Cardiac muscle cell (in vitro differentiated cells and primary cell): ENCODE measurements at places on chromosomes 7 and 10. TPM values are rescaled to one million over a fixed set of nuclear protein-coding genes. Genes with fewer than 3 reads are reported as not detected.
A peak's percentile ranks its signal among the peaks of the same experiment; 100 is the strongest.

DNA sequence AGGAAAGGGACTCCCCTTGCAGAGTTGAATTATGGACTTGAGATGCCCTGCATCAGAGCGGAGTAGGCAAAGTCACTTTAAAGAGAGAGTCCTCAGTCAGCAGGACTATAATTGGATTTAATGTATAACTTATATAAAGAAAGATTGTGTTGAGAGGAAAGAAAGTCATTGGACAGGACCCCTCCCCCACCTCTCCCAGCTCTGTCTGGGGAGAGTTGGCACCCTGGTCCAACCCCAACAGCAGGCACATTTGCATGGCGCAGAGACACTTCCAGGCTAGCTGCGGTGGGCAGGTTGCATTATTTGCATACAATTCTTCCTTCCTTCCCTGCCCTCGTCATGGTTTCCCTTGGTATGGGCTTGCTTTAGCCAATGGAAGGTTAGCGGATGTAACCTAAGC lies 46.1 kb upstream of the NPTX2 start:
- no peak for DNase-seq

DNA sequence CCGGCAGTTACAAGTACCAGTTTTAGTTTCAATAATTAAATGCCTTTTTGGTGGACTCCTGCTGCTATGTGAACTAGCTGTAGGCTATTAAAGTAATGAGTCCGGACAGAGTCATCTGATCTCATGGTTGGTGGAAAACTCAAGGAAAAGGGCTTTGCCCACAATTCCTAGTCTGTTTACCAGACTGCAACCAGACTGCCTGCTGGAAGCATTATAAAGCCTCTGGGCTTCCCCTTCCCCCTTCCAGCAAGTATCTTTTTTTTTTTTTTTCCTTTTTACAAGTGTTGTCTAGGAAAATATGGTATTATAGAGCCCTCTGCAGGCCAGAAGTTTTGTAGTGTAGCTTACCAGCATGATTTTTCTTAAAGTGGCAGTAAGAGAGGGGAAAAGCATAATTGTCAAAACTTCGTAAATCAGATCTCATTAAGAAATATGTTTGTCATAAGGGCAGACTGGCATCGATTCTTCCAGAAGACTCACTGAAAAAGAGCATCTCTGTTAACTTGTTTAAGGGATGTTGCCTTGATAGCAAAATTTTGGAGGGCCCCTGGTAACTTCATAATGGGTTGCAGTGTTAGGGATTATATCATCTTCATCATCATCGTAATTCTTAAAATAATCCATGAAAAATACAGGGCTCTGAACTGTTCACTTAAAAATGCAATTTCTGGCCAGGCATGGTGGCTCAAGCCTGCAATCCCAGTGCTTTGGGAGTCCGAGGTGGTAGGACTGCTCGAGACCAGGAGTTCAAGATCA lies 181.3 kb downstream of the TAX1BP1 start:
- DNase-seq: peak; percentile 89

GRCh38 chr7:46387646-46388045 lies 466.6 kb upstream of the IGFBP3 start:
- DNase-seq: no peak

GRCh38 chr10:99754670-99755069 lies 22.6 kb downstream of the CUTC start:
- no peak for DNase-seq

DNA sequence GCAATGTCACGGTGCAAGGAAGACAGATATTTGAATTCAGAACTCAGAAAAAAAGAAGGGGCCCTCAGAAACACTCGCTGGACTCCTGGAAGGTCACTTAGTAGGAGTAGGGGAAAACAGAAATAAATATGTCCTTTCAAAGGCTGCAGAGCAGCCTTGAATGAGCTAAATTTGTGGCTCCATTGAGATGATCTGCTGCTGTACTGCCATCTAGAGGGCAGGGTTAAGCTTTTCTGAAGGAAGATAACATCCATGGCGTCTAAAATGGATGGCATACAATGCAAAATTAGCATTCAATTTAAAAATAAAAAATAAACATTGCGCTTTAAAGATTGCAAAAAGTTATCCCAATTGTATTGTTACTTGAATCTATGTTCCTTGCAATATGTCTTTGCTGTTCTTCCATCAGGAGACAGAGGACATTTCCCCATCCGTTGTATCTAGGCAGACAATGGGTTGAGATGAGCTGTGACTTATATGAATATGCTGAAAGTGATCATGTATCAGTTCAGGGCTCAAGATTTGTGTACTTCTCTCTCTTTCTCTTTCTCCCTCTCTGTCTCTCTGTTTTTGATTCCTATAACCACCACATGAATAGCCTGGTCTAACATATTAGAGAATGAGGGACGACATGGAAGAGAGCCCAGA lies 642.2 kb downstream of the SH2D4B start:
- DNase-seq: peak; percentile 28

DNA sequence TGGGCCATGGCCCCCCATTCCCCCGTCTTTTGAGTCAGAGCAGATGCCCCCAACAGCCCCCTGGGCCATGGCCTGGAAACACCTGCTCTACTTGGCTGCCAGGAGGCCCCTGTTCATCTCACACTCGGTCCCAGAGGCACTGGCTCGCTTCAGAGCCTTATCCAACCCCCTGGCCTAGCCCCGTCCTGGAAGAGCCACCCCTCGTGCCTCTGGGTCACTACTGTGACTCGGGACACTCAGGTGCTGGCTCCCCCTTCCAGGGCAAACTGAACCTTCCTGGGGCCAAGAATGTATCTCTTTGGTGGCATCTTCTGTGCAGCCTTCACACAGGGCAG lies 7.0 kb downstream of the POLR2J start:
- DNase-seq: no peak

- peak; percentile 55 for DNase-seq
Observed at GRCh38 chr7:2651336-2651735, 19.6 kb downstream of the TTYH3 start.

DNA sequence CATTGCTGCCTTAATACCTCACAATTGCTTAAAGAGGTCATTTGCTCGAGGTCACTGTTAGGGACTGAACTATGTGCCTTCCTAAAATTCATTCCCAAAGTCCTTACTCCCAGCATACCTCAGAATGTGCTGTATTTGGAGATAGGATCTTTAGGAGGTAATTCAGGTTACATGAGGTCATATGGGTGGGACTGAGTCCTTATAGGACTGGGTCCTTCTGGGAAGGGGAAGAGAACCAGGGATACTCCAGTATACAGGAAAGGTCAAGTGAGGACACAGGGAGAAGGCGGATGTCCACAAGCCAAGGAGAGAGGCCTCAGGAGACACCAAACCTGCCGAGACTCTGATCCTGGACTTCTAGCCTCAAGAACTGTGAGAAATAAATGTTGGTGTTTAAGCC lies 253.3 kb downstream of the PRPF18 start:
- DNase-seq: no peak

- no peak for DNase-seq
Observed at GRCh38 chr7:157430721-157431120, 93.9 kb downstream of the DNAJB6 start.

- DNase-seq: no peak
Observed at GRCh38 chr10:30058570-30059132, 735 bp downstream of the JCAD start.

Gene DYNC1I1
- total RNA-seq: 21.2 and 24.4 TPM in 2 replicates

Gene PARD3
- total RNA-seq: 45.9 and 64.8 TPM in 2 replicates

Gene STK32C
- 10.4 and 17.5 TPM in 2 replicates for total RNA-seq

Gene NPY4R2
- 0.14 and 0.21 TPM in 2 replicates for total RNA-seq
